Nephron progenitor cell (in vitro differentiated cells): ENCODE measurements at places on chromosomes 5 and 9.

GRCh38 chr5:97165726-97166125, 17.3 kb downstream of the RIOK2 start:
- DNase-seq = no peak

- DNase-seq = peak; percentile 28
Observed at GRCh38 chr5:39423331-39423751, 1.4 kb downstream of the DAB2 start.

DNA sequence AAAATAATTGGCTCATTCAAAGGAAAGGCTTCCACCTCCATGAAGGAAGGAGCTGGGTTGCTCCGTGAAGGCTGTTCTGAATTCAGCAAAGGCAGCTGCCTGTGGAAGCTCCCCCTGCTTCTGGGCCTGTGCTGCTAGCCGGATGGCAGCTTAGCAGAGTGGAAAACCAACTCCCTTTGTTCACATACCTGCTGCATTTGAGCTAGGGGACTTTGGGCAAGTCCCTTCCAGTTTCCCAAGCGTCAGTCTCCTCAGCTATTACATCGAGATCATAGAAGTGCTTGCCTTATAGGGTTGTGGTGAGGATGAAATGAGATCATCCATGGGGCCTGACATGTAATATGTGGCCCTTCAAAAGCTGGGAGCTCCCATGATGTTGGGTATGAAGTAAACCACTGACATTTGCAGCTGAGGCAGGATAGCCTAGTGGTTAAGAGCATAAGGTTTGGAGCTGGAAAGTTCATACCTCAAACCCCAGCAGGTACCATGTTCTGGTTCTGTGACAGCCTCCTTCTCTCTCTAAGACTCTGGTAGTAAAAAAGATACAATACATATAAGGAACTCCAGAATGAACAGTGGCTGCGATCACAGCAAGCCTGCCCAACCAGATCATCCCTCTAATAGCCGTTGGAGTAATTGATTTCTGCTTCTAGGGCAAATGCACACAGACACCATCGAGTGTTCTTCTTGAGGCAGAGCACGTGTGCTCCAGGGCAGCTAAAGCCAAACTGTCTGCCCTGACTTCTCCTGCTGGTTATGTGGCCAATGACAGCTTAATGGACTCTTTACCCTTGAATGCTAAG, 11.0 kb upstream of the DENND1A start:
- no peak for DNase-seq

GRCh38 chr9:22170990-22171670, 162.0 kb upstream of the CDKN2B start:
- no peak for DNase-seq

- DNase-seq = no peak
Observed at GRCh38 chr5:151082282-151082902, 1.6 kb upstream of the TNIP1 start.

DNA sequence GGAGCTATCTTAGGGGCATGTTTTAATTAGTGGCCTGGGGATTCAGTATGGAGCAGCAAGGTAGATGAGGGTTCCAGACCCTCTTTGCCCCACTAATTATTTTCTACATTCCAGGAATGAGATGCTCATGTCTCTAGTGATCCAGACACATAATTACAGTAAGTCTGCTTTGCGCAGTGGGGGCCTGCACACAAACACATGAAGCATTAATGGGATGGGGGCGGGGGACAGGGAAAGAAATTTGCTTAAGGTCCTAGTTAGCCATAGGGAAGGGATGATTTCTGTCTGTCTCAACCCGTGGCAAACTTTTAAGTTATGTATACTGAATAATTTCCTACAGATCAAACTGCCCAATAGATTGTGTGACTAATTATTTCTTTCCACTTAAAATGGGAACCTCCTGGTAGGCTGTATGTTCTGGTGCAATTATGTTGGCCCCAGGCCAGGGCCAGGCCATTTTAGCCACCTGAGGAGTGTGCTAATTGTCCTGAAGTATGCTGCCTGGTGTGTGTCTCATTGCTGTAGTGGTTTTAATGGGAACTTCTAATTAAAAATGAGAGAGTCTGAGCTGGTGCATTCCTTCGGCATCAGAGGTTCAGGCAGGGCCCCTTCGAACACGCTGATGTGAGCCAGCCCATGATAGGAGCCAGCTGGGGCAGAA, 134.4 kb downstream of the PTTG1 start:
- no peak for DNase-seq

GRCh38 chr5:154485850-154486426, 7.9 kb upstream of the HAND1 start:
- DNase-seq = no peak

- DNase-seq = peak; percentile 2
Observed at GRCh38 chr9:133707065-133707762, 30.9 kb downstream of the SARDH start.

DNA sequence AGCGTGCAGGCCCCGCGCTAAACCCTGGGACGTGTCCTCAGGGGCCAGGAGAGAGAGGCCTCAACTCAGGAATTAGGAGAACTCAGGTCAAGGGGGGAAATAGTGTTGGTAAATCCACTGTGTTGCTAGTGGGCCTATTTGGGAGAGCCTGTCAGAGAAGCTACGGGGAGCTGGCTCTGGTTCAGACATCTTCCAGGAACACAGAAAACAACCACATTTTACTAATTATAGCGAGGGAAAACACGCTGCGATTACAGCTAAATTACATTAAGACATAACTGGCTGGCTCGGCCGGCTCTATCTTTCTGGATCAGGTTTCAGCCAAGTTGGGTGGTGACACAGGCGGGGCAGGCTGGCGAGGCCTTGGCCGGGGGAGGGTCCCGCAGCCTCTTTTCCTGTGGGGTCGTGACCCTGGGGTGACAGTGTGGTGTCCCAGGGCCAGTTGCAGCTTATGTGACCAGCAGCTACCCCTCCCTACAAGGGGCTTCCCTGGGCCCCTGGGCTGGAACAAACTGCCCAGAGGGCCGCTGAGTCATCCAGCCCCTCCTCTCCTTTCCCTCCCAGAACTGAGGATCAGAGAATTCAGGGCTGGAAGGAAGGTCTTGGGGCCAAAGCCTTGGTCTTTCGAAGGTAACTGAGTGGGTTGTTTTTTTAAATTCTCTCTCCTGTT, 75.1 kb downstream of the FGF18 start:
- DNase-seq = peak; percentile 78
